ENCODE measurements at places on chromosomes 16 and 17.

DNA sequence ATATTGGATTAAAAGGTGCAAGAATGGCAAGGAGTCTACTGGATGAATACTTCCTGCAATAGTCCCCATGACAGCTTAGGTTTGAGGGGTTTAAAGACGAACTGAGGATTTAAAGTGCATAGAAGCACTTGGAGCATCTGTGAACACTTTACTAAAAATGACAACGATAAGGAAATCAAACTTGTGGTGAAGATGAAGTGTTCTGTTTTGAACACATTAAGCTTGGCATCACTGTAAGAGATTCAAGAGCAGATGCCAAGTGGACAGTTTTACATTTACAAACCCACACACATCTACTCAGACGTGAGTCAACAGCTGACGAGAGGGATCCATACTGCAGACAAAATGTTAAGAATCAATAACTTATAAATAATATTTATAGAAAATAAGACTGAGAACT is 918.7 kb downstream of the CDH11 start:
- no peak for DNase-seq

DNA sequence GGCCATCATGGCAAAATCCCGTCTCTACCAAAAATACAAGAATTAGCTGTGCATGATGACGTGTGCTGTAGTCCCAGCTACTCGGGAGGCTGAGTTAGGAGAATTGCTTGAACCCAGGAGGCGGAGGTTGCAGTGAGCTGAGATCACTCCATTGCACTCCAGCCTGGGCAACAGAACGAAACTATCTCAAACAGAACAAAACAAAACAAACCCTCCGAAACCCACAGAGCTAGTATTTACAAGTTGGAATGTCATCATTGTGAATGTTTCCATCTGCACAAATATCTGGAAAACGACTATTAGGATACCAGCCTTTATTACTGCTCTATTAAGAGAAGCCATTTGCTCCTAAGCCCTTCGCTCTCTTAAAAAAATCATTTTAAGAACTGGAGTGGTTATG is 26.0 kb downstream of the SMARCE1 start:
- DNase-seq = no peak

GRCh38 chr16:53566552-53567245 is 63.7 kb upstream of the AKTIP start:
- DNase-seq = peak; percentile 52

- no peak for DNase-seq
Observed at GRCh38 chr17:30824002-30824355, 513 bp downstream of the CRLF3 start.

- DNase-seq = no peak
Observed at GRCh38 chr17:73480740-73481139, 163.5 kb downstream of the SDK2 start.

DNA sequence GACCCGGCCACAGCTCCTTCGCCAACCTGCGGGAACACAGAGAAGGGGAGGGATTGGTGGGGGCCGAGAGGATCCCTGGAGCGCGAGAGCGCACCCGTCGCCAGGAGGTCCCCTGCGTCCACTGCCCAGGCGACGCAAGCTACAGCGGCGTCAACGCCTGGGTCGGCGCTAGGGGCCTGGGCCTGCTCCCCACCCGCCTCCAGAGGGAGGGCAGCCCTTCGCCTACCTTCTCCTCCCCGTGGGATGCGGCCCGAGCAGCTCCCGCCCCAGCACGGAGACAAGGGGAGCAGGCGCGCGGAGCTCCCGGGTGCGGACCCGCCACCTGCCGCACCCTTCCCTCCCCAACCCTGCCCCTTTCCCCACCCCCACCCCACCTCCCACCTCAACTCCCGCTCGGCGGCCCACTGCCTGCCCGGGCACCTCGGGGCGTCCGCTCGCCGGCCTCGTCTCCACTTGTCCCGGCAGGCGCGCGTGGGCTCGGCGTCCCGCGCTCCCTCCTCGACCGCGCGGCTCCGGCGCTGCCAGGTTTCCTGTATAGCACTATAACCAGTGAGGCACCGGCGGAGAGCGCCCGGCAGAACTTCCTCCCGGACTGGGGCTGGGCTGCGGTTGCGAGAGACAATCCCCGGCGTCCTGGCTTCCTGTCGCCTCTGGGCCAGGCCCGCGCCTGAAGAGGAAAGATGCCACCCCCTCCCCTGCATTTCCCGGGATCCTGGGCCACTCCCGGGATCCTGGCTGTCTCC is 119.1 kb upstream of the SMURF2 start:
- DNase-seq = no peak

DNA sequence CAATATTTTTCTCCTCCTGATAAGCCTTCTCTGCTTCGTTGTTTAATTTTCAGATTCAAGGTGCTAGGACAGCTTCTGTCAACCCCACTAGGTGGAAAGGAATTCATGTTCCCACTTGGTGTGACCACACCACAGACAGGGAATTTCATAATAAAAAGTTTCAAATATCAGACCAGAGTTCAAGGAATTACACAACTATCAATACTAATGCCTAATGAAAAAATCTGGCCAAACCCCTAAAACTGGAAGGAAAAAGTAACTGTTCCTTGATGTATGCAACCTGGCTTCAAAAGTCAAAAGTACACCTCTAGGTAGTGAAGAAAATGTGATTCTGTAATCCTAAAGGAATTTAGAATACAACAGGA is 87.8 kb upstream of the CORO6 start:
- DNase-seq = no peak

DNA sequence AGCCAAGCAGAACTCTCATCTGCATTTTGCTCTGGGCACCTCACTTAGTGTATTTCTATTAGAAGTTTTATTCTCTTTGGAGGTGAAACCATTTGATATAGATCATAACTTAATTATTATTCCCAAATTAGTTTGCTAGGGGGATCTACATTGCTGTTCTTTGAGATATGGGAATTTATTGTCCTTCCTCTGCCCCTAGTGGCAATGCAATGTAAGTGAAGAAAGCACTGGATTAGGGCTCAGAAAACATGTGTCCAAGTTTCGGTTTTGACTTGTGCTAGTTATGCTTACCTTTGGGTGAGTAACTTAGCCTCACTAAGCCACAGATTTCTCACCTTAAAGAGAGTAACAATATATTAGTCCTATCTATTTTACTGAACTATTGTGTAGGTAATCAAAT is 2.9 kb downstream of the KRT39 start:
- no peak for DNase-seq

DNA sequence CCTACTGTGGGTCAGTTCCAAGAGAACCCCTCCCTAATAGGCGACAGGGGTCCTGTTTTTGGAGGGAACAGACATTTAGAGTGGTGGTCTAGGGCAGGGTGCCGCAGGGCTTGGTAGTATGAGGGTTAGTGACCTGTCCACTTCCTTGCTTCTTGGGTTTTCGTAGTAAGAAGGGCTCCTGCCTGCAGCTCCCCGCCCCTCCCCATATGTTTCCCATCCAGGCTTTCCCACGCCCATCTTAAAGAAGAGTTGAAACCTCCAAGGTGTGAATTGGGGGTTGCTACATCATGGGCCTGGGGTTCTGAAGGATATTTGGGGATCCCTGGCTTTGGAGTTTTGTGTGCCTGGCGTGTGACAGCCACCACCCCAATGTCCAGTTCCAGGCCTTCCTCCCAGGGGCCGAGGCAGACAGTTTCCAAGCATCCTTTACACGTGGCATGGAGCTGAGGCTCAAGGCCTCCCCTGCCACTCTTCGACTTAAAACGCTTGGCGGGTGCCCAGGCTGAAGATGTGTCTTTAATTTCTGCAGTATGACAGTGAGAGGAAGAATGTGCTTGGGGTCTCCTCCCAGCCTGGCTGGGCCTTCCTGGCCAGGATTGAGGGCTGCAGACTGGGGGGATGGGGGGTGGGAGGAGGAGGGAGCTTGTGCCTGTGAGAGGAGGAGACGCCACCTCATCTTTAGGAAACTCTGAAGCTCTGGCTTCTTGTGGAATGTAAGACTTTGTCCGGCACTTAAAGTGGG is 2.3 kb upstream of the COL1A1 start:
- no peak for DNase-seq

DNA sequence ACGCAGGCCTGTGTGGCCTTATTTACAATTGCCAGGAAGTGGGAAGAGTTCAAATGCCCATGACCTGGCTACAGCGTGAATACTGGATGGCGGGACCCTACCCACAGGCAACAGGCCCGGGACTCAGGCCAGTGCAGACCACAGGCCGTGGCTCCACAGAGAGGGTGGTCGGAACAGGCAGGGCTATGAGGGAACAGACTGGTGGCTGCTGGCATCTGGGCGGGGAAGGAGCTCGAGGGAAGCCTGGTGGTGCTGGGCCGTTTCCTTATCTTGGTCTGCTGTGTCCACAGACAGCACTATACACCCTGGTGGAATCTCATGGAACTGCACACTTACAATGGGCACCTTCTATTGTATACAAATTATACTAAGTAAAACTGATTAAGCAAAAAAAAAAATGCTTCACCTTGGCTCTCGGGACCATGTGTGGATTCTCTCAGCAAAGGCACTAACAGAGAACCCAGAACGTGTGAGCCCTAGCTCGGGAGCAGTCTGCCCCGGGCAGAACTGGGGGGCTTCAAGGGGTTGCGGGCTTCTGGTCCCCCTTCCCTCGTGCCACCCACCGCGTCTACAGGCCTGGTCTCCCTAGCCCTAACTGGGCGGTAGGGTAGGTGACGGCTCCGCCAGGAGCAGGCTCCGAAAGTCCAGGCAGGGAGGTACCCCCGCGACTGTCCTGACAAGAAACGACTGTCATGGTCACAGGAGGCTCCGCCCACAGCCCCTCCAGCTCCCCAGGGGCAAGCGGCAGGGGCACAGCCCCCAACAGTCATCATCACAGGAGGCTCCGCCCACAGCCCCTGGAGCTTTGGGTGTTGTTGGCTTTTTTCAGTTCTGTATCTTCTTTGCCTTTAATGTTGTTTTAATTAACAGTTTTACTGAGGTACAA is 21.8 kb downstream of the CEP131 start:
- peak; percentile 62 for DNase-seq

- peak; percentile 83 for DNase-seq
Observed at GRCh38 chr16:85136702-85137322, 24.5 kb upstream of the CIBAR2 start.

All from SK-N-DZ (cell line).